ENCODE measurements at places on chromosomes 3 and 15. TPM values are rescaled to one million over a fixed set of nuclear protein-coding genes. Genes with fewer than 3 reads are reported as not detected.
A peak's percentile ranks its signal among the peaks of the same experiment; 100 is the strongest.

The KNL1 gene
- 83.2 TPM for total RNA-seq

The FYTTD1 gene
- total RNA-seq: 20.9 TPM

The SLC6A11 gene
- 0.05 TPM for total RNA-seq

The EIF2B5 gene
- total RNA-seq: 62.3 TPM

The PPP1R14D gene
- total RNA-seq: not detected

The MYRIP gene
- total RNA-seq: 0.11 TPM

The ZCWPW2 gene
- 0.79 TPM for total RNA-seq

DNA sequence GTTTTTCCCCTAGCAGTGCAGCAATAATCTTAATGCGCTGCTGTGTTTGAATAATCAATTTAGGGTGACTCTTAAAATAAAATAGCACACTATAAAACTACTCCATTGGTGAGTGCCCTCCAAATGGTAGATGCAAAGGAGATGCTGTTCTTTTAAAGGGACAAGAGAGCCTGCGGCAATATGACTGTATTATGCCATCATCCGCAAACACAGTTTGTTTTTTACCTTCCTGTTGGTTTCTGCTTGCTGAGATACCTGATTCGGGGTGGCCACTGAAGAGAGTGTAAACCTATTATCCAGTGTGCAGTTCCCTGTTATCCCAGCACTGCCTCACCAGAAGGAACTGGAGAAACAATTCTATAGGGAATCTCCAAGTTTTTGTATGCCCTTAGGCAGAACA lies 523.1 kb upstream of the TGFBR2 start:
- DNase-seq: no peak

DNA sequence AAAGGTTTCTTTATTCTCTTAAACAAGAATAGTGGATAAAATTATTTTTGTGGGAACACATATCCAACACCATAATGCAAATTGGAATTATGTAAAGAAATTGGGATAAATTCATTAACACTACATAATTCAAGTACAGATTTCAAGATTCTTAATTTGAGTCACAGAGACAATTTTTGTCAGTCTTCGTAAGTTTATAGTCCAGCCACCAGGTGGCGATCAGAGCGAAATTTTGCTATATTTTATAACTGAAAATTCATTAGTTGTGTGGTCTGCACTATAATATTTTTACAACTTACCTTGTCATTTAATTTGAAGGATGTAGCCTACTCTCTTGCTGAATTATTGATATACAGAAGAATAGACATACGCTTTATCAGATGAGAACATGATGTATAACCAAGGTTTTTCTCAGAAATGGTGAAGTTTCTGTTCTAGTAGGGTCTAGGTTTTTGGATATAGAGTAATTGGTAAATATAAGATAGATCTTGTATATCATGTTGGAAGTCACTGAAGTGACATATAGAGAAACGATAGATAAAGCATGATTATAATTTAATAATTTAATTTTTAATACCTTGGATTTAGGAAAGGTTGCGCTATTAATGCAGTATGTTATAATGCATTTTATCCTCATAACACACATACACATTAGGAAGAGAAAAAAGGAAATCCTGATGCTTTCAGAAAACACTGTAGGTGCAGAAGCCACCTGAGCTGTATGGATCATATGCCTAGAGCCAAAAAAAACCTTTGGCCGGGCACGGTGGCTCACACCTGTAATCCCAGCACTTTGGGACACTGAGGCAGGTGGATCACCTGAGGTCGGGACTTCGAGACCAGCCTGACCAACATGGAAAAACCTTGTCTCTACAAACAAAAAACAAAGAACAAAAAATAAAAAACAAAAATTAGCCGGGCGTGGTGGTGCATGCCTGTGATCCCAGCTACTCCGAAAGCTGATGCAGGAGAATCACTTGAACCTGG lies 31.7 kb downstream of the PLSCR4 start:
- DNase-seq: peak; percentile 11

- no peak for DNase-seq
These were observed 25.0 kb downstream of the FHIT start for GRCh38 chr3:61226166-61226686.

DNA sequence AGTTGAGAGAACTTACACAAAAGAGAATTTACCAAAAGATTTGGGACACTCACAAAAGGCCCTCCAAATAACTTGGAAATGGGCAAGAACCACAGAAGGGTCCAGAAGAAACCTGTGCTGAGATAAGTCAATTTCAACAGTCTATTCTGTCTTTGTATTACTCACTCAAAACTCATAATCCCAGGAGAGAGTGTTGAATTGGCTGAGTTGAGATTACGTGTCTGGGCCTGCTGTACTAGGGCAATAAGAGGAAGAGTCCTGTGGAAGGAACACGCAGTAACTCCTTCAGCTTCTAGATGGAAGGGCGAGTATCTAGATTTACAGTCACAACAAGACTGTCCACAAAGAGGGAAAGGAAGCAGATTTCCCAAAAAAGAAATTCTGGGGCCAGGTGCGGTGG lies 42.5 kb upstream of the DYNC1LI1 start:
- DNase-seq: no peak

DNA sequence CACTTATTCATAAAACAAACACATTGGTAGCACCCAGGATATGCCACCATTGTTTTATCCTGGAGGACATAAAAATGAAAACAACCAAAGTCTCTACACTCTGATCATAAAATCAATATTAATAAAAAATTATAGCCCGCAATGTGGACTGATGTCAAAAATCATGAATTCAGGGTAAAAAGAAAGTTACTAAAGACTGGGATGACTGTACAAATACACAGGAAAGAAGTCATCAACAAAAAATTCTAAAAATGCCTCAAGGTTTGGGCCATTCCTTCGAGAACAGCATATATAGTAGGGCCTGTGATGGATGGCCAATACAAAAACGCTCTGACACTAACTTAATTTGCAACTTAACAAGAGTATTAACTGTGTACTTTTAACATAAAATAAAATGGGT lies 76.8 kb downstream of the THBS1 start:
- DNase-seq: no peak

GRCh38 chr3:197508051-197508451 lies 47.7 kb downstream of the BDH1 start:
- DNase-seq: no peak

- DNase-seq: no peak
These were observed 49.5 kb upstream of the MCF2L2 start for GRCh38 chr3:183477801-183478456.

DNA sequence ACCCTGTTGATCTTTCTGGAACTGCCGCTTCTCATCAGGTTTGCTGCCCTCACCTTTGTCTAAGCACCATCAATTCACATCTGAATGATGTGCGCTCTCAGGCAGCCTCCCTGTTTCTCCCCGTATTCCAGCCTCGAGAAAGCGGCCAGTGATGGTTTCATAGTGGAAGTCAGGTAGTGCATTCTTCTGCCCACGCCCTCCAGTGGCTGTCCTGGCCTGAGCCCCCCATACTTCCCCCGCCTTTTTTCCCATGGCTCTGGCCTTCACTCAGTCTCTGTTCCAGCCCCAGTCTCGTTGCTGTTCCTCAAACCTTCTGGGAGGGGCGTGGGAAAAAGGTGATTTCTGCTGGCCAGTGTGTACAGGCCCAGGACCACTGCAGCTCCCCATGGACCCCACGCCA lies 101.3 kb downstream of the ASB7 start:
- DNase-seq: no peak

DNA sequence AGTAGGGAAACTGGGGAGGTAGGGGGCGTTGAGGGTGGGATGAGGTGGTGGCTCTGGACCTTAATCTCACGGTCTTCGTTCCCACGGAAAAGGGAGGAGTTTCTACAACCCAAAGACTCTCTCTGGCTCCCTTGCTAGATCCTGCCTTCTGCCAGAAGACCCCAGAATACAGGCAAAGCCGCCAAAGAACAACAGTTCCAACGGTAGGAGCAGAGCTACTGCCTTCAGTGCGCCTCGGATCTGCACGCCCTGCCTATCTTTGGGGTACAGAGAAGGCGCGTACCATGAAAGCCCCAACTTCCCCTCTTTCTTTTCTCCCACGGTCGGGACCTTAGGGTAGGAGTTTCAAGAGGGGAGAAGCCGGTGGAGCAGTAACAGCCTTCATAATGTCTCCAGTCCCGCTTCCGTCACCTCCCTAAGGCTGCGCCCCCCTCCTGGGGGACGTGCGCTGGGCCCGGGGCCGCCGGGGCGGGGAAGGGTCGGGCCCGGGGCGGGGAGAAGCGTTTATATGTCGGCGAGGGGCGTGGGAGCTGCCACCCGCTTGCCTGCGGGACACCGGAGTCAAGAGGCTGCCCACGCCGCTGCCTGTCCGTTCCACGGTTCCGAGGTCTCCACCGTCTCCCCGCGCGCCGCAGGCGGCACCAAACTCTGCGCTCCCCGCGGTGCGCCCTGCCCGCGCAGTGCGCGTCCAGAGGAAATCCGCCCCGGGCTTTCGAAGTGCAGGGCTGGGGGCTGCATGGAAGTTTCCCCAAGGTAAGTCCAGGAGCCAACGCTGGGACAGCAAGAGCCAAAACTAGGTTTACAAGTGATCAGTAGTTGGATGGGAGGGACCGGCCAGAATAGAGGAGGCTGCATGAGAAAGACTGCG lies at the start of gene COL6A6:
Gene COL6A6, plus strand, starts transcription at position 533 of the 868 bp plus-strand sequence. CDS start 43,188 bp downstream, outside the sequence.
- no peak for DNase-seq

GRCh38 chr3:158447408-158447807 lies 123.6 kb upstream of the MLF1 start:
- DNase-seq: no peak

DNA sequence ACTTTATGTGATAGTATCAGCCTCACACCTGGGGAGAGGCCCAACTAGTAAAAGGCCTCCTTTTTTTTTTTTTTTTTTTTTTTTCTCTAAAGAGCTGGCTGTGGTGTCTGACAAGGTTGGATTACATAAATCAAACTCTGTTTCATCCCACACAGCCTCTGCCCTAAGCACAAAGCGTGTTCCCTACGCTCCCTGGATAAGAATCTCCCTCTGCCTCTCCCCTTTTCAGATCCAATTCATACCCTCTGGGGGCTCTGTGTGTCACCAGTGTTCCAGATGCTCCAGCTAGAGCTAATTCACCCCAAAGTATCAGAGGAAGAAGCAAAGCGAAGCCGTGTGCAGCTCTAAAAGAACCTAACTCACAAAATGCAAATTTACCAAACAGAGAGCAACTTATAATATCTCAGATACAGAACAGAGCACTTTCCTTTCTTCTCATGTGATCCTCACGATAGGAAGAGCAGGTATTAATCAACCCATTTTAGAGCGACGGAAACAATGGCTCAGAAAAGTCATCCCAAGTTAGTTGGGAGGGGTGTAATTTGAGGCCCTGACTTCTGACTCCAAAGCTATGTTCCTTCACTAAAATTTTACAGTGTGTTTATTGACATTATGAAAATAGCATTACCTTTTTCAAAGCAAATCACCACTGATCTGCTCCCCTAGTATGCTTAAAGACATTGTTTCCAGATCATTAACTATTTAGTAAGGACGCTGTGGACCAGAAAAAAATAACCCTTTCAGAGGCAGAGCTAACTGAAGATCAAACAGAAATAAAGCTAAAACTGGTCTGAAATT lies 12.4 kb downstream of the BMF start:
- no peak for DNase-seq

- DNase-seq: no peak
These were observed 43.9 kb downstream of the NR1I2 start for GRCh38 chr3:119825820-119826219.

DNA sequence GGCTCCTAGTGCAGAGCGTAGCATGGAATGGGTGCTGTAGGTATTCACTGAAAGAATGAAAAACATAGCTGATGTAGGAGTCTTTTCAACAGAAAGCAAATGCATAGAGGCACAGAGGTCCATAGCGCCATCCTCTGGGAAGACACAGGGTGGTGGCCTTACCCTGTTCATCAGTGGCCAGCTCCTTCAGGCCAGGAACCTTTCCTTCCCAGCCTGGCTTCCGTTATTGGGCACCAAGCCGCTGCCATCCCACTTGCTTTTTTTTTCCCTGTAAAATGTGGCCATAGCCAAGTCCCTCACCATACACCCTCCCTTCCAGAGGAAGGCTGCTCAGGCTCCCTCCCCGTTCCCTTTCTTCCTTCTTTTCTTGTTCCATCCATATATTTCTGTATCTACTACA lies 118.1 kb downstream of the ZNF621 start:
- DNase-seq: no peak

DNA sequence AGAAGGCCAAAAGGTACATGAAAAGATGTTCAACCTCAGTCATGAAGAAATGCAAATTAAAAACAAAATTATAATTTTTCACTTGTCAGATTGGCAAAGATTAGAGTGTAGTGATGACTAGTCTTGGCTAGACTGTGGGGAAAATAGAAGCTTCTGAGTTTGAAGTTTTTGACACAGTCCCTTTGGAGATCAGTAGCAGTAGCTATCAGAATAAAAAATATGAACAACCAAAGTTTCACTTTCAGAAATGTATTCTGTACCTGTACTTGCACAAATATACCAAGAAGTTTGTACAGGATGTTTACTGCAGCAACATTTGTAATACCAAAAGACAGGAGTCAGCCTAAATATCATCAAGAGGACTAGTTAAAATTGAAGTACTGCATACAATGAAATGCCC lies 14.1 kb downstream of the ATP2C1 start:
- DNase-seq: no peak

GRCh38 chr15:96355568-96356187 lies 25.2 kb downstream of the NR2F2 start:
- no peak for DNase-seq

DNA sequence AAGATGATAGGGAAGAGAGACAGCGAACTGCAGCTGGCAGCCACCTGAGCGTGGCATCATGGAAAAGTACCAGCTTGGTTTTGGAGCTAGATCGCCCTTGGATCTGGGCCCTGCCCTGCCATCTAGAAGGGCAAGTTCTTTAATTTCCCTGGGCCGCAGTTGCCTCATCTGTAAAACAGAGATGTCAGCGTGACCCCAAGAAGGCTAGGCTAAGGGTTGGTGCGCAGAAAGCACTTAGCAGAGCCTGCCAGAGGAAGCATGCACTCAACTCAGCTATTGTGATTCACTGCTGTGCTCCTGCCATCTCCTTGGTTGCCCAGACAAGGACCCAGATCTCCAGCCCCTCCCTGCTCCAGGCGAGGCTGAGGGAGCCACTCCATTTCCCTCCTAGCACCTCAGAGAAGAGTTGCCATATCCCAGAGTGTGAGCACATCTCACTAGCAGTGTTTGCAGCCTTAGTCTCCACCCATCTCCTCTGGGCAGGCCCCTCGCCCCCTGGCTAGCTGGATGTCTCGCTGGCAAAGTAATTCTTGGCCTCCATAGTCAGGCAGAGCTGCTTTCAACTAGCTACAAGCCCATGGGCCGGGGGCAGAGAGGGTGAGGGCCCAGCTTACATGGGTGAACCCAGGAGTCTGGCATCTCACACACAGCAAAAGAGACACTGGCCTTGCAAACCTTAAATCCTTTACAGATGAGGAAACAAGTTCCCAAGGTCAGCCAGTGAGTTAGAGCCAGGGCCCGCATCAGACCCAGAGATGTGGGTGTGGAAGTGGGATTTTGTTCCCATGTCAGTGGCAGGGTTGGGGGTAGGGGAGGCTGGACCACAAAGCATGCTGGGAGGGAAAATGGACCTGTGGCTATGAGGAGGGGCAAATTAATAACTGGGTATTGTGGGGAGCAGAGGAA lies 280.7 kb upstream of the TLE3 start:
- DNase-seq: peak; percentile 29

DNA sequence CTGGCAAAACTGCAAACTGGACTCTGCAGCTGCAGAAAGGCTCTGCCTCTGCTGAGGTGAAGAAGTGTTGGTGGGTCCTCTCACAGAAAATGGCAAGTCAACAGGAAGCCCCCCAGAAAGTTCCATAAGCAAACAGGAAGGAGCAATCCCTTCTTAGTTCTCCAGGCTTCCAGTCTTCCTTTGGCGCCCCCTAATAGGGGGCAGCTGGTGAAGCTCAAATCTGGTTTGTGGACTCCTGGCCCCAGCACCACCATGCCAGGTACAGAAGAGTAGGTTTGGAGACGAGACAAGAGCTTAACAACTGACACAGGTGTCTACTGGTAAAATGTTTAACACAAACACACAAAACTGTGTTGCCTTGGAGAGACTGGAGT lies 35.5 kb downstream of the LEO1 start:
- no peak for DNase-seq

Data from SJSA1 (cell line).